HFFc6 (cell line): ENCODE measurements at places on chromosomes 12 and 14. TPM values are rescaled to one million over a fixed set of nuclear protein-coding genes. Genes with fewer than 3 reads are reported as not detected.
A peak's percentile ranks its signal among the peaks of the same experiment; 100 is the strongest.

DNA sequence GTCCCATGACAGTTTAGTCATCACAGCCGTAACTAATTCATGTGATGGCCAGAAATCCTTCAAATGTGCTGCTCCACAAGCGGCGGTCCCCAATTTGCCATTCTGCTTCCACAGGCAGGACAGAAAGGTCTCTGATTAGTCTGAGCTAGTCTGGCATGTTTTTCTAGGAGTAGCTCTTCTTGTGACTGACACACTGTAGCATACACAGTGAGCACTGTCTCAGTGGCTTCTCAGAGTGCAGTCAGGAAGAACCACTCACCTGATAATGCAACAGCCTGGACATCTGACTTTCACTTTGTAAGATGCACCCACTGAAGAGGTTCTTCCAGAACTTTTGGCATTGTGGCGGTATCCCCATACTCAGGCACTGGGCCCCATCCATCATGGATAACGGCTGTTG, 1266.2 kb downstream of the TMEM121 start:
- H3K4me3 ChIP-seq = no peak overlapping the region
- no peak for DNase-seq
- H3K27ac ChIP-seq = no peak overlapping the region
- 0 out of 2 replicates have a peak, but pooled peaks cover under 1% of the 10 kb centered on the region for H3K27me3 ChIP-seq
- no peaks in the 10 kb centered on the region for H3K4me1 ChIP-seq
- peaks cover 4% of the 10 kb centered on the region; the same call in 1 of the 2 replicates for H3K36me3 ChIP-seq

PLCZ1 gene
- total RNA-seq = not detected in 3 replicates

GPR68 gene
- total RNA-seq = 0.56 to 0.77 TPM (median 0.69 TPM) in 3 replicates

- H3K36me3 ChIP-seq = no peaks in the 10 kb centered on the region
- no peaks in the 10 kb centered on the region for H3K4me1 ChIP-seq
- no peak for DNase-seq
- H3K27ac ChIP-seq = no peak overlapping the region
- no peak overlapping the region for H3K4me3 ChIP-seq
Observed at GRCh38 chr14:70113211-70113610, 75.5 kb downstream of the SLC8A3 start.

- H3K4me3 ChIP-seq = peak overlapping the region; percentile 100
- H3K4me1 ChIP-seq = peaks cover 73% of the 10 kb centered on the region
Observed at GRCh38 chr12:6928022-6928702, 403 bp downstream of the ATN1 start.

SLC4A8 gene
- 12.2 to 21.9 TPM (median 17.1 TPM) in 3 replicates for total RNA-seq

GRCh38 chr12:18261906-18262305, 588 bp downstream of the PIK3C2G start:
- no peaks in the 10 kb centered on the region for H3K4me1 ChIP-seq
- no peak overlapping the region for H3K4me3 ChIP-seq
- H3K36me3 ChIP-seq = no peaks in the 10 kb centered on the region
- H3K27me3 ChIP-seq = peaks cover 2% of the 10 kb centered on the region; the same call in 1 of the 2 replicates

POTEG gene
- not detected in 3 replicates for total RNA-seq

DNA sequence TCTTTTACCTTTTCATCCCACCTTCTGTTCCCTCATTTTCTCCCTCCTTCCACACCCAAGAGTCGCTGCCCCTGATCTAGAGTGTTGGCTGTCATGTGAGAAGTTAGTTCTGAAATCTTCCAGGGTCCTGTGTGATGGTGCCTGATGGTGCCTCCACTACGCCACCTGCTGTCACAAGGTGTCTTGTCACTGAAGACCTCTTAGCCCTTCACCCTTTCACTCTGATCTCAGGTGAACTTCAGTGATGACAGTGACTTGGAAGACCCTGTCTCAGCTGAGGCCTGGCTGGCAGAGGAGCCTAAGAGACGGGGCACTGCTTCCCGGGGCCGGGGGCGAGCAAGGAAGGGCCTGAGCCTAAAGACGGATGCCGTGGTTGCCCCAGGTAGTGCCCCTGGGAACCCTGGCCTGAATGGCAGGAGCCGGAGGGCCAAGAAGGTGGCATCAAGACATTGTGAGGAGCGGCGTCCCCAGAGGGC, 7.6 kb upstream of the PFDN5 start:
- H3K4me3 ChIP-seq = no peak overlapping the region
- DNase-seq = peak; percentile 26
- peaks cover 36% of the 10 kb centered on the region for H3K4me1 ChIP-seq
- H3K27ac ChIP-seq = peak overlapping the region; percentile 38
- no peaks in the 10 kb centered on the region; the same call in 1 of the 2 replicates for H3K27me3 ChIP-seq

DNA sequence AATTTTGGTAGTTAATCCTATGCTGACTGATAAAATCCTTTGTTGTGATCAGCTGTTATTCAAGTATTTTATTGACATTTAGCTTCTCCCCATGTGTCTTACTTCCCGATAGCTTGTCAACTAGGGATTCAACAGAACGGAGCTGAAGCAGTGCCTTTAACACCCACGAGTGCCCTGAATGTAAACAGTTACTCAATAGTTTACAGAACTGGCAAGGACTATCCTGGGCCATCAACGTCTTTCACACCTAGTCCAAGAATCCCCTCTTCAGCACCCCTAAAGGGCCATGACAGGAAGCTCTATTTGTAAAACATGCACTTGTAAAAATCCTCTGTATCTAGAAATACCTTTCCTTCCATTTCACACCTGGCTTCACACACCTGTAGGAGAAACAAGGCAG, 45.3 kb downstream of the SETD3 start:
- no peak overlapping the region for H3K27ac ChIP-seq
- no peak overlapping the region for H3K4me3 ChIP-seq
- H3K4me1 ChIP-seq = peaks cover 24% of the 10 kb centered on the region

DNA sequence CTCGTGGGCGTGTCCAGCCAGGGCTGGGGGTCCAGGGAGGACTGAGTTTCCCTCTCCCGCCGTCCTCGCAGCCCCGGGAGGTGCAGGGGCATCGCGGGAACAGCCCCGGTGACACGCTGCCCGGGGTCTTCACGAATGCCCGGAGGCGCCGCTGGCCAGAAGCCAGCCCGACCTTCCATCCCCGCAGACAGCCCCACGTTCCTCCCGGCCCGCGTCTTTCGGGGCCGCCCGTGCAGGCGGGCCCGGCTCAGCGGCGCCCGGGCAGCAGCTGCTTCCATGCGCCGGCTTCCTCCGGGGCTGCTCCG, 827 bp upstream of the TEDC1 start:
- no peaks in the 10 kb centered on the region for H3K36me3 ChIP-seq
- H3K4me1 ChIP-seq = peaks cover 11% of the 10 kb centered on the region
- peak overlapping the region; percentile 81 for H3K4me3 ChIP-seq
- H3K27me3 ChIP-seq = peaks cover 7% of the 10 kb centered on the region
- H3K27ac ChIP-seq = peak overlapping the region; percentile 66

CLEC14A gene
- 0.19 to 0.27 TPM in 2 of 3 replicates, not detected in the other for total RNA-seq

SERPINA10 gene
- total RNA-seq = not detected in 2 replicates

CIROP gene
- not detected in 2 replicates for total RNA-seq

DNA sequence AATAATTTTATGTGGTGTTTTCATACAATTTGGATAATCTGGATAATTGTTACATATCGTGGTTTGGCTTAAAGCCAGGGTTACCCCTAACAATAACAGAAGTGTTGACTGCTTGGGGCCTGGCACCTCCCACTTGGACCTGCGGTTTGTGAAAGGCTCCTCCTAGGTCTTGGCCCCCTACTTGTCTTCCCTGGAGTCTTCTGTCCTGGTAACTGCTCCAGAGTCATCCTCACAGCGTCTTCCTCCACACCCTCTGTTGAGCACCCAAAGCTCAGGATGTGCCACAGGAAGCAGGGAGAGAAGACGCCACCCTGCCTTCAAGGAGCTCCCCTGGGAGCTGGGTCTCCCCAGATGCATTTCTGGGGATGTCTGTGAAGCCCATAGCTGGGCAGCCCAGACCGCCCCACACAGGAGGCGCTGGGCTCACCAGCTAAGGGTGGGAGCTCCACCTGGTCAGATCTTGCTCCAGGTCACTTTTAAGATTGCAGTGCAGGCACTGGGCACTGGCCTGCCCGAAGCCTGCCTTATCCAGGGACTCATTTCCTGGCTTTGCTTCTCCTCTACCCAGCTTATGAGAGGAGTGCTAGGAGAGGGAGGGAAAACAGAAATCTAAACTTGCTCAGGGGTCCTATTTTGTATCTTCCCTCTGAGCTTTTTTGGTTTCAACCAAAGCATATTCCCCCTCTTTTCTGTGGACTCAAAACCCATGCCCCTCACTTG, 98.2 kb downstream of the ZFP36L1 start:
- H3K4me1 ChIP-seq = peaks cover 57% of the 10 kb centered on the region
- DNase-seq = no peak
- peak overlapping the region; percentile 94 for H3K27ac ChIP-seq
- H3K27me3 ChIP-seq = no peaks in the 10 kb centered on the region; the same call in 1 of the 2 replicates
- no peaks in the 10 kb centered on the region for H3K36me3 ChIP-seq
- H3K4me3 ChIP-seq = peak overlapping the region; percentile 45

GRCh38 chr12:31928246-31929026, 30.8 kb upstream of the RESF1 start:
- 0 out of 2 replicates have a peak, but pooled peaks cover 4% of the 10 kb centered on the region for H3K4me1 ChIP-seq
- H3K27ac ChIP-seq = no peak overlapping the region
- no peak for DNase-seq

GRCh38 chr12:26266881-26267280, 71.5 kb downstream of the SSPN start:
- no peaks in the 10 kb centered on the region for H3K36me3 ChIP-seq
- H3K27ac ChIP-seq = no peak overlapping the region
- H3K27me3 ChIP-seq = peaks cover 2% of the 10 kb centered on the region; the same call in 1 of the 2 replicates

- H3K27me3 ChIP-seq = no peaks in the 10 kb centered on the region
- H3K36me3 ChIP-seq = 0 out of 2 replicates have a peak, but pooled peaks cover 4% of the 10 kb centered on the region
- DNase-seq = no peak
- H3K27ac ChIP-seq = no peak overlapping the region
- no peak overlapping the region for H3K4me3 ChIP-seq
- peaks cover 5% of the 10 kb centered on the region for H3K4me1 ChIP-seq
Observed at GRCh38 chr14:55562135-55562534, 17.9 kb upstream of the KTN1 start.

DNA sequence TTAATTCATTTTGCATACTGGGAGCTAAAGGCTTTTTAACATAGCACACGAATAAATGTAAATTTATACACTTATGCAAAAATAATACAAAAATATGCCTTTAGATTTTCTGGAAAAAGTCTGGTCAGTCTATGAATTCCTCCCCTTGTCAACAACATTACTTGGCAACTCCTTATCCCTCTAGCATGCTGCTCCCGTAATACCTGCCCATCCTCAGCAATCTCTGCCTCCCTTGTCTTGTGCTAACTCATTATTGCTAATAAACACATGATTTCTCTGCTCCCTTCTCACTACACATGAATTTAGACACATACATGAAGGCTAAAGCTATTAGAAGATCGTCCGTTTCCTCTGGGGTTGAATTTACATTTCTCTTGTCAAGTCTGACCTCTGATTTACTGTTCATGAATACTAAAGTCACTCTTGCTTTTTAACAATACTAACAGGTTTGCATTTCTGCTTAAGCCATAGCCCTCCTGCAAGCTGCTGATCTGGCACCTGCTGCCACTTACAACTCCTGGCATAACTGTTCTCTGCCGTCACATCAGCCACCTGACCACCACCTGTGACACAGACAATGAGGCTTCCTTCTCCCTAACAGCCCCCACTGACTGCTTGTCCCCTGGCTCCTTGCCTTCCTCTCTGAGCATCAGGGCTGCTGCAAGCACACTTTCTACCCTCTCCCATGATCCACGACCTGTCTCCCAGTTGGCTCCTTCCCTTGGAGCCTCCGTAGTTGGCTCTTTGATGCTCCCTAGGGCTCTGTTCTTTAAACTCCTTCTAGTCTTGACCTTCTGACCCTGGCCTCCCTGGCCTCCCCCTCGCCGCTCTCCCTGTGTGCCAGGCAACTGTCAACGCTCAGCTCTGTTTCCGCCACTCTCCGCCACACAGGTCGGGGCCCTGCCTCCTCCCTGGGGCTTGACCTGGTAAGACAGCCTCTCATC, 177.6 kb downstream of the CALM1 start:
- no peak for DNase-seq
- peaks cover 2% of the 10 kb centered on the region; the same call in 1 of the 2 replicates for H3K27me3 ChIP-seq
- H3K36me3 ChIP-seq = peaks cover 4% of the 10 kb centered on the region; the same call in 1 of the 2 replicates

DNA sequence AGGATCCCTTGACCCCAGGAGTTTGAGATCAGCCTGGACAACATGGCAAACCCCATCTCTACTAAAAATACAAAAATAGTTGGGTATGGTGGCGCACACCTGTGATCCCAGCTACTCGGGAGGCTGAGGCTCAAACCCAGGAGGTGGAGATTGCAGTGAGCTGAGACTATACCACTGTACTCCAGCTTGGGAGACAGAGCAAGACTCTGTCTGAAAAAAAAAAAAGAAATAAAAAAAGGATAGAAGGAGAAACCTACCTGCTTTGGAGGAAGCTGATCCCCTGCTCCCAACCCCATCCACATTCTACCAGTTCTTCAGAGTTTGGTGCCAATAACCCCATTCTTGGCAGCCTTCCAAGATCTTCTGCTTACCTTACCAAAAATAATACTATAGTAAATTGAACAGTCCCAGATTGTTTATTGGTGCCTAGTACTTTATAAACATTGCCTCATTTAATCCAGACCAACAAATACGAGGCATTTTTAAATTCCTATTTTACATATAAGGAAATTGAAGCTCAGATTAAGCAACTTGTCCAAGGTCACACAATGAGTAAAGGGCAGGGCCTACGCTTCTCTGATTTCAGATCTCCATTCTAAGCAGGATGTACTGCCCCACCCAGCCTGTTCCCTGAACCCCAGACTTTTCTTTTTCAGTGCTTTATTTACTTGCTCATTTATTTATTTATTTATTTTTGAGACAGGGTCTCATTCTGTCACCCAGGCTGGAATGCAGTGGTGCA, 33.2 kb upstream of the FAM222A start:
- no peak overlapping the region for H3K4me3 ChIP-seq
- no peak for DNase-seq
- H3K4me1 ChIP-seq = no peaks in the 10 kb centered on the region
- peaks cover 39% of the 10 kb centered on the region for H3K27me3 ChIP-seq
- H3K27ac ChIP-seq = no peak overlapping the region

SERPINA12 gene
- total RNA-seq = not detected in 3 replicates

HOXC12 gene
- not detected in 2 replicates for total RNA-seq

DNA sequence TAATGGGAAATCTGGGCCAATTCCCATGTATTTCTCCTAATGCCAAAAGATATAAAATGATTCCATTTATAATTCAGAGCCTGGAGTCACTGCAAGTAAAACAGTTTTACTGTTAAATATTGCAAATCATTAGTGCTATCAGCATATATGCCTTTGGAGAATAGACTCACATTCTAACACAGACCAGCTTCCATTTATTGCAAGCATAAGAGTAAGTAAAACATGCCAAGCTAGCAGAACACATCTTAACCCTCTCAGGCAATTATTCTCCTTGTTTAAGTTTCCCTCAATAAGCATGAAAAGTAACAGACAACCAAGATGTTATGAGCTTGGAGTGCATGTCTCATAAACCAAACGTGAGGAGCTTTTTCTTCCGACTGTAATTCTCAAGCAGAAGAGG, 173.9 kb upstream of the GRIP1 start:
- no peaks in the 10 kb centered on the region for H3K27me3 ChIP-seq
- H3K4me3 ChIP-seq = no peak overlapping the region
